ENCODE measurements at places on chromosomes 2 and 18. TPM values are rescaled to one million over a fixed set of nuclear protein-coding genes. Genes with fewer than 3 reads are reported as not detected.

The FAM110C gene
- 0.13 TPM for total RNA-seq

DNA sequence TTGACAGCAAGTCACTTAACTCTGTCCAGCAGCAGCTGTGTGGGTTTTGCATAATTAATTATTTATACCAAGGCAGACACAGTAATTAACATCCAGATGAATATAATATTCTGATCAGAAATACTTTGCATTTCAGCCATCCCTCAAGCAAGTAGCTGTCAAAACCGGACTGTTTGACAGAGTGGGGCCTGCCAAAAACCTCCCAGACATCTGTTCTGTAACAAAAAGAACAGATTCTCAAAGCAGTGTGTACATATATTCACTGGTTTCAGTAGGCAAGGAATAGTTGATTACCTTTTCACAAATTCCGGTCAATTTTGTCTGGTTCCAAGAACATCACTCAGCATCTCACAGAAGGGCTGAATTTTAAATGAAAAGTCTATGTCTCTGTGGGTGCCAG, 291.6 kb downstream of the CMPK2 start:
- no peak overlapping the region for H3K4me3 ChIP-seq
- no peaks in the 10 kb centered on the region for H3K27me3 ChIP-seq
- no peak for DNase-seq
- no peaks in the 10 kb centered on the region for H3K4me1 ChIP-seq
- H3K36me3 ChIP-seq: no peaks in the 10 kb centered on the region

DNA sequence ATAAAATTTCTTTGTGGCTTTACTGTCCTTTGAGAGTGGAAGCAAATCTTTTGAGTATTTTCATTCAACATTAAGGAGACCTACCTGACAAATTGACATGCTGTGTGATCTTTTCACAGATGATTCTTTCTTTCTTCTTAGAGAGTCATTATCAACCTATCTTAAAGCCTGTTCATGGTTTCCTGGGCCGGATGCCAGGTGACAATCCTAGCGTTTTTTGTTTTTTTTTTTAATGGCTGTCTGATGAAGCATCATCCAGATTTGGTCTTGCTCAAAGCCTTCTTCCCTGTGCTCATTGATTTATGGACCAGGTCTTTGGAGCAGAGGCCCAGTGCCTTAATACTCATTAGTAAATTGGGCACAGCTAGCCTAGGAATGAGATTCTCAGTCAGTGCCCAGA, 9.8 kb upstream of the MGAT5 start:
- no peak for DNase-seq
- H3K4me1 ChIP-seq: no peaks in the 10 kb centered on the region
- no peaks in the 10 kb centered on the region for H3K27me3 ChIP-seq
- no peak overlapping the region for H3K27ac ChIP-seq
- no peaks in the 10 kb centered on the region for H3K36me3 ChIP-seq

GRCh38 chr2:232890536-232890895, 20.5 kb downstream of the SNORC start:
- no peak overlapping the region for H3K27ac ChIP-seq
- no peaks in the 10 kb centered on the region for H3K27me3 ChIP-seq
- no peak for DNase-seq

DNA sequence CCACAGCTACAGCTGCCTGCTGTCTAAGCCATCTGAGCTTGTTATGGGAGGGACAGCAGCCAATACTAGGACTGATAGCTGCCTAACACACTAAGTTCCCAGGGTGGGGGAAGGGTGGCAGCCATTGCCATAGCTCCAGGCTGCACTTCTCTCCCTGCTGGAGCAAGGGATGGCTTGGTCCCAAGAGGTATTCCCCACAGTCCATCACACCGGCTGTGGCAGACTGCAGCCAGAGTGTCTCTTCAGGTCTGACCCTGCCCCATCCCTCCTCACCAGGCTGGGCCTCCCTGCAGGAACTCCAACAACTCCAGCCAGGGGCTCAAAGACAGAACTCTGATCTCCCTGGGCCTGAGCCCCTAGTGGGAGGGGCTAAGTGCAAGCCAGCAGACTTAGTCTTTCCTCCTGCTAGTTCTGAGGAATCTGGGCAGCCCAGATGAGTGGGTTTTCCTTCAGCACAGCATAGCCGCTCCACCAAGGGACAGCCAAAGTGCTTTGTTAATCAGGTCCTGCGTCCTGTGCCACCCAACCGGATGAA, 632.1 kb downstream of the SOCS6 start:
- no peak overlapping the region for H3K27ac ChIP-seq
- H3K4me3 ChIP-seq: no peak overlapping the region
- H3K4me1 ChIP-seq: no peaks in the 10 kb centered on the region
- no peaks in the 10 kb centered on the region for H3K36me3 ChIP-seq
- no peak for DNase-seq

The PDE1A gene
- total RNA-seq: 0.08 TPM

GRCh38 chr2:48190230-48190629, 283.9 kb upstream of the FBXO11 start:
- DNase-seq: no peak
- H3K36me3 ChIP-seq: no peaks in the 10 kb centered on the region
- no peak overlapping the region for H3K4me3 ChIP-seq
- H3K27me3 ChIP-seq: peaks cover 2% of the 10 kb centered on the region
- H3K27ac ChIP-seq: no peak overlapping the region

- no peak for DNase-seq
- H3K4me1 ChIP-seq: no peaks in the 10 kb centered on the region
- peaks cover 6% of the 10 kb centered on the region for H3K27me3 ChIP-seq
- no peak overlapping the region for H3K4me3 ChIP-seq
- no peak overlapping the region for H3K27ac ChIP-seq
- no peaks in the 10 kb centered on the region for H3K36me3 ChIP-seq
Measured at GRCh38 chr2:11677136-11678055, 7.4 kb upstream of the NTSR2 start.

GRCh38 chr18:34866310-34866709, 156.2 kb downstream of the DTNA start:
- no peak overlapping the region for H3K4me3 ChIP-seq
- H3K4me1 ChIP-seq: no peaks in the 10 kb centered on the region
- H3K36me3 ChIP-seq: no peaks in the 10 kb centered on the region
- no peak overlapping the region for H3K27ac ChIP-seq

Data from Panc1 (cell line).